Suprapubic skin (tissue), 4 donors: ENCODE measurements at places on chromosomes 3 and 15. TPM values are rescaled to one million over a fixed set of nuclear protein-coding genes. Genes with fewer than 3 reads are reported as not detected.

The IL17RB gene
- total RNA-seq = 2.5 TPM

The CPEB1 gene
- 5.2 TPM for total RNA-seq

The CD200R1 gene
- total RNA-seq = 1.3 TPM

The TBC1D2B gene
- total RNA-seq = 126 TPM

The LRRC3B gene
- total RNA-seq = not detected

The IL12A gene
- not detected for total RNA-seq

DNA sequence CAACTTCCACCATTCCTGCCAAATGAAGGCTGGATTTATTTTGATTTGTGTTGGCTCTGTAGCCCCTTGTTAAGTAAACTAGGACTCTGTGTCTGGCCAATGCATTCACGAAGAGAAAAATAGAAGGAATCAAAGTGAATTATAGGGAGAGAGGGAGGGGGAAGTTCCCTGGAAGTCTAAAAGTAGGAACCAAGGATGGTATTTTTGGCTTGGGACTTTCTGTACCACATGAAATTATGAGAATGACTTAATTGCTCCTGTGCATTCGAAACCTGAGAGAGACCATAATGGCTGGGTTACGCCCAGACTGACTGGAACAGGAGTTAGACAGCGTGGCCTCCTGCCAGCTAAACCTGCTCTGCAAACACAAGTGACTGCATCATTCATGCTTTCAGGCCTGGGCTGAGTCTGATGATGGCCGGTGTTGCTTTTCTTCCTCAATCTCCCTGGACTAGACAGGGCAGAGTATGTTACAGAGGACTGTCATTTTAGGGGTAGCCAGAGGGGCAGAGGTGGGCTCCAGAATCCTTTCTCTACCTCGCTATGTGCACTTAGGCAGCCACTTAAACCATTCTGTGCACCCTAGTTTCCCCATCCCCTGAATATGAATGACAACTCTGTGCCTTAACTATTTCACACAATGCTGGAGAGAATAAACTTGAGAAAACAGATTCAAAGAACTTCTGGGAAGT lies 58.9 kb downstream of the MYO1E start:
- peak overlapping the region; percentile 30 for H3K27ac ChIP-seq
- no peak for DNase-seq
- H3K4me1 ChIP-seq = peaks cover 34% of the 10 kb centered on the region
- no peaks in the 10 kb centered on the region for H3K27me3 ChIP-seq
- H3K4me3 ChIP-seq = no peak overlapping the region

- no peaks in the 10 kb centered on the region for H3K4me1 ChIP-seq
- H3K4me3 ChIP-seq = no peak overlapping the region
- no peak overlapping the region for H3K27ac ChIP-seq
Observed at GRCh38 chr3:88991496-88991895, 115.9 kb upstream of the EPHA3 start.

DNA sequence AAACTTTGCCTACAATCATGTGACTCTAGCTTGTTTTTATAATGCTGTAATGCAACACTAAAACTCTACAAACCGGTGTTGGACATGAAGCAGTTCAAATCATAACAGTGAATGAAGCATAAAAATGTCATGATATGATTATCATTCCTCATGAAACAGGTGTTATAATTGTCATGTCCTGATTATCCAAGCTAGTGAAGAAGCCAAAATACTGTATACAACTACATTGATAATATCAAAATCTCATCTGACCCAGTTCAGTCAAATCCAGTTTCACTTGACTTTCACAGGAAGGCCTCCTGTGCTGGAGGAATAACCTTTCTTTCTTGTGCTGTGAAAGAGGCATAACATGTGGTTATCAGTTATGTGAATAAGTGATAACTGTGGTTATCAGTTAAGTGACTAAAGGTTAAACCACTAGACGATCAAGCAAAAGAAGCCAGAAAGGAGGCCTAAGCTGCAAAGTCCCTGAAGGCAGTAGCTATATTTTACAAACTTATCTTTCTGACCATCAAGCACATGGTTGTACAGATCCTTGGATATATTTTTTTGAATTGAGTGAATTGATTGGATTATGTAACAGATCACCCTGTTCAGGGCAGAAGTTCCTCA lies 296.4 kb downstream of the TUSC7 start:
- H3K36me3 ChIP-seq = no peaks in the 10 kb centered on the region
- H3K4me1 ChIP-seq = no peaks in the 10 kb centered on the region
- H3K27ac ChIP-seq = no peak overlapping the region

- H3K27ac ChIP-seq = no peak overlapping the region
- no peaks in the 10 kb centered on the region for H3K27me3 ChIP-seq
- no peaks in the 10 kb centered on the region for H3K4me1 ChIP-seq
- H3K4me3 ChIP-seq = no peak overlapping the region
Observed at GRCh38 chr15:97425596-97425995, 534.9 kb upstream of the ARRDC4 start.

GRCh38 chr3:9161811-9162210 lies 87.6 kb downstream of the SRGAP3 start:
- H3K27me3 ChIP-seq = no peaks in the 10 kb centered on the region
- no peak overlapping the region for H3K4me3 ChIP-seq
- H3K36me3 ChIP-seq = no peaks in the 10 kb centered on the region
- no peaks in the 10 kb centered on the region for H3K4me1 ChIP-seq

DNA sequence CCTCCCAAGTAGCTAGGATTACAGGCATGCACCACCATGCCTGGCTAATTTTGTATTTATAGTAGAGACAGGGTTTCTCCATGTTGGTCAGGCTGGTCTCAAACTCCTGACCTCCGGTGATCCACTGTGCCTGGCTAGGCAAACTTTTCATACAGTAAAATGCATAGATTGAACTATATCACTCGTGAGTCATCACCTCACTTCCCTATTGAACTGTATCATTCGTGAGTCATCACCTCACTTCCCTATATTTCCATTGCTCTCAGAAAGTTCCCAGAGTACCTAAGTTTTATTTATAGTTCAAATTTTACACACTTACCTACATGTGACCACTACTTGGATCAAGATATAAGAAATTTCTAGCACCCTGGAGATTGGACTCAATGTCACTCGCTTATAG lies 73.6 kb upstream of the ACAD9 start:
- peaks cover 55% of the 10 kb centered on the region for H3K4me1 ChIP-seq
- no peak overlapping the region for H3K4me3 ChIP-seq
- no peak overlapping the region for H3K27ac ChIP-seq
- peaks cover 43% of the 10 kb centered on the region for H3K36me3 ChIP-seq
- H3K27me3 ChIP-seq = no peaks in the 10 kb centered on the region
- no peak for DNase-seq

DNA sequence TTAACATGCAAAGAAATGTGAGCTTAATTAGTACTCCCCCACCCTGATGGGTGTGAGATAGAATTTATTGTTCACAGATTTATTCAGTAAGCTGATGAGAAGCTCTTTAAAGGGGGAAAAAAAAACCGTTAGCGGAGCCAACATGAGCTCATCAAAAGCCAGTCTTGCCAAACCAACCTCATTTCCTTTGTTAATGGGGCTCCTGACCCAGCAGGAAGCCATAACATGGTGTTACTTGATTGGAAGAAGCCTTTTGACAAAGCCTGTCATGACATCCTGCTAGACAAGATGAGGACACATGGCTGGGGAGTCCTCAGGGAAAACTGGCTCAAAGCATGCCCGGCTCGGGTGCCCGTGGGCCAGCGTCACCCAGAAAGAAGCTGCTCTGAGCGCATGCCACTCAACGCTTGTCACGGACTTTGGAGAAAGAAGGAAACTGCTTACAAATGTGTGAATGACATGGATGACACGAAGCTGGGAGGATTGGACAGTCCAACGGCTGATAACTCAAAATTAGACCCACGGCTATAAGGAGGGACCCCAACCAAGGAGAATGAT lies 64.6 kb downstream of the SLCO2A1 start:
- peak overlapping the region; percentile 84 for H3K27ac ChIP-seq
- DNase-seq = no peak
- no peaks in the 10 kb centered on the region for H3K36me3 ChIP-seq
- H3K4me1 ChIP-seq = peaks cover 39% of the 10 kb centered on the region
- no peak overlapping the region for H3K4me3 ChIP-seq

DNA sequence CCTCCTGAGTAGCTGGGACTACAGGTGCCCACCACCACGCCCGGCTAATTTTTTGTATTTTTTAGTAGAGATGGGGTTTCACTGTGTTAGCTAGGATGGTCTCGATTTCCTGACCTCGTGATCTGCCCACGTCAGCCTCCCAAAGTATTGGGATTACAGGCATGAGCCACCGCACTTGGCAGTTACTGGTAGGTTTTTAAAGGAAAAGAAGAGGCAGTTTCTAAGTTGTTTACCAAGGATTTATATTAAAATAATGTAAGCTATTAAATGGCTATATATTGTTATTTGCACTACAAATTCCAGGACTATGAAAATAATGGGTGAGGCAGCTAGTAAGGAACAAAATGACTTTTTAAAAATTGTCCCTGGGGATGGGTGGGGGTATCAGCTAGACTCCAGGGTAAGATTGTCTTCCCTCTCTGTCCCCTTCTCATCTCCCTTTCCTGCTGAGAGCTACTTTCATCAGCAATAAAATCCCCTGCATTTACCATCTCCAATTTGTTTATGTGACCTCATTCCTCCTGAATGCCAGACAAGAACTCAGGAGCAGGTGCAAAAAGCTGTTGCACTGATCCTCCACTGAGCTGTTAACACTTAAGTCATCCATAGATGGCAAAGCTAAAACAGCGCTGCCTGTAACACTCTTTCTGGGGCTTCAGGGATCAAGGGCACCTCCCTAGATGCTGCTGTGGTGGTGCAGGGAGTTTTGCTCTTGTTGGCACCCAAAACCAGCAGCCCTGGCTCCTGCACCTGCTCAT lies 165.2 kb downstream of the ZPLD1 start:
- no peaks in the 10 kb centered on the region for H3K27me3 ChIP-seq
- DNase-seq = no peak
- no peak overlapping the region for H3K4me3 ChIP-seq
- no peaks in the 10 kb centered on the region for H3K36me3 ChIP-seq
- H3K4me1 ChIP-seq = no peaks in the 10 kb centered on the region
- H3K27ac ChIP-seq = no peak overlapping the region

DNA sequence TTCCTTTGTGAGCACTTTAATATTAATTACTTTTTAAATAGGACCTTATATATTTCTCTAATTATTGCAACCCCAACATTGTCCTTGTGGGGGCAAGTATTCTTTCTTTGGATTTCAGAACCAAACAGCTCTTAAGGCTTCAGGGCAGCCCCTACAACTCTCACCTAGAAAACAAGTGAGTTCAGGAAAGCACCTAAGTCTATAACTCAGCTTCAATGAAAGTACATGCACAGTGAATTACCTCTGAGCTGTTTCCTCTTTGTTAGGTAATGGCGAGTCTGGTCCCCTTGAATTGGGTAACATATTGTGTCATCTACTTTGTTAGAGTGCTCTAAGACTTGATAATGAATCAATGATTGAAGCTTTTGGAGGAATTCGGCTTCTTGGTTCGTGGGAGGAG lies 545.7 kb downstream of the NLGN1 start:
- H3K27ac ChIP-seq = no peak overlapping the region
- no peaks in the 10 kb centered on the region for H3K4me1 ChIP-seq
- no peak for DNase-seq

DNA sequence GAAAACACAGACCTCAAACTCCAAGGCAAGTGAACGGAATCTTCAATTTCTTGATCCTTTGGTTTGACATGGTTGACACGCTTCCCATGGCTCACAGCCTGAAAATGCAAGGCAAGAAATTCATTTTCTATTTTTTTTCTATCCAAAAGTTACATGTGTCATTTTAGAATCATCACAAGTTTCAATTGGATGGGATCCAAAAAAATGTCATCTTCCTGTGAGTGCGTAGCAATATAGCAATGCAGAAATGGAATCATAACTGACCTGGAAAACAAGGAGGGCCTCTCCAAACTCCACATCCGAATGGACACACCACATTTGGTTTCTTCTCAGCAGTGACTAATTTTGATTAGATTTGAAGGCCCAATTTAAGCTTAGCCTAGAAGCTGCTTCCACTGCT lies 175.8 kb upstream of the ATP11B start:
- no peak overlapping the region for H3K4me3 ChIP-seq
- no peaks in the 10 kb centered on the region for H3K27me3 ChIP-seq
- DNase-seq = no peak
- H3K36me3 ChIP-seq = no peaks in the 10 kb centered on the region
- no peak overlapping the region for H3K27ac ChIP-seq

GRCh38 chr3:170397685-170398084 lies 21.0 kb upstream of the CLDN11 start:
- H3K36me3 ChIP-seq = no peaks in the 10 kb centered on the region
- H3K27ac ChIP-seq = no peak overlapping the region
- no peaks in the 10 kb centered on the region for H3K4me1 ChIP-seq
- no peak for DNase-seq
- no peak overlapping the region for H3K4me3 ChIP-seq

DNA sequence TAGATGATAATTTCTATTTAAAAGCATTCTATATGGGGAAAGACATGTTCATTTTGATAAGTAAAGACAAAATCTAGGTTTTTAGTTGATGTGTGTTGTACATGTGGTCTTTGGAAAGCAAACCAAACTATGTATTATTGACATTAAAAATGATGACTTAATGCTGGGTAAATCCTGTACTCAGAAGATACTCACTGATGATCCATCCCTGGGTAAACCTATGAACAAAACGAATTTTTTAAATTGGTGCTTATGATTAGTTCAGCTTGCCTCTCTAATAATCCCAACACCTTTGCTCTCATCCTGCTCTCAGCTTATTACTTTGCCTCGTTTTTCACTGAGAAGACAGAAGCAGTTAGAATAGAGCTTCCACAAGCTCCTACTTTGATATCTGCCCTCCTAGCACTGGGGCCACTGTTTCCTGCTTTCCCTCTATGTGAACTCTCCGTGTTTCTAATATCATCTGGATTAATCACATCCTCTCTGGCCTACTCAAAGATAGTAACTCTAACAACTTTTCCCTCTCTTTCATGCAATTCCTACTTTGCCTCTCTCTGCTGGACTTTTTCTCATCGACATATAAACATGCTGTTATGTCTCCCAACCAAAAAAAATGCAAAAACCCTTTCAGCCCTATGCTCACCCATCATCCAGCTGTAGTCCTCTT lies 29.3 kb downstream of the RARRES1 start:
- H3K4me1 ChIP-seq = peaks cover 4% of the 10 kb centered on the region
- H3K27me3 ChIP-seq = no peaks in the 10 kb centered on the region
- H3K4me3 ChIP-seq = no peak overlapping the region
- H3K27ac ChIP-seq = no peak overlapping the region
- peaks cover under 1% of the 10 kb centered on the region for H3K36me3 ChIP-seq
